Central memory CD8-positive, alpha-beta T cell (primary cell): ENCODE measurements at places on chromosomes 2 and 18.
A peak's percentile ranks its signal among the peaks of the same experiment; 100 is the strongest.

- H3K36me3 ChIP-seq: no peaks in the 10 kb centered on the region
- H3K4me3 ChIP-seq: no peak overlapping the region
- no peaks in the 10 kb centered on the region for H3K27me3 ChIP-seq
- no peak overlapping the region for H3K27ac ChIP-seq
- no peak for DNase-seq
These were observed 608.1 kb upstream of the REG3G start for GRCh38 chr2:78417355-78417754.

DNA sequence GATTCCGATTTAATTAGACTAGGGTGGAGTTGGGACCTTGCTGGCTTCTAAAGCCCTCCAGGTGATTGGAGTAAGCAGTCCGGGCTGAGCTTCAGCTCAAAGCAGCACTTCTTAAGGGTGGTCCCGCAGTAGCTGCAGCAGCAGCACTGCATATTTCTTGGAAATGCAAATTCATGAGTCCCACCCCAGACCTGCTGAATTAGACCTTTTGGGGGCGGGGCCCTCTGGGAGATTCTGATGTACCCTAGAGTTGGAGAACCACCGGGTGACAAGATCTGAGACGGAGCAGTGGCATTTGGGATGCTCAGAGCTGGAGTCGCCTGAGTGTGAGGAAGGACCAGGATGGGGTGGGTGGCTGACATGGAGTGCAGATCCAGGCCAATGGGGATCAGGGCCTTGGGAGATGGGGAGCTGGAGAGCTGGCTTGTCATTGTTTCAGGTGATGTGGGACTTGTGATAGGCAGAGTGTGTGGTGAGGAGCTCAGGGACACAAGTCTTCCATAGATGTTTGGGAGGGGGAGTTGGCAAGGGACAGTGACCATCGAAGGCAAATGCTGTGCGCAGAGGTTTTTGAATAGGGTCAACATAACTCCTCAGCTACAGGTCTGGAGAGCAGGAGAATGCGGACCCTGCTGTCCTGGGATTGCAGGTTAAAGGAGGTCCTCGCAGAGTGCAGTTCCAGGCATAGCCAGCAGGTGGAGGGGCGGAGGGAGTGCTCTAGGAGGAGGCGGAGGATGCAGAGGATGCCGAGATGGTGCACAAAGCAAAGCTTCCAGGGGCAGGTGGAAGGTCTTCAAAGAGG lies 130.9 kb upstream of the RAB12 start:
- no peak overlapping the region for H3K27ac ChIP-seq
- peaks cover 6% of the 10 kb centered on the region for H3K4me1 ChIP-seq
- peaks cover 44% of the 10 kb centered on the region for H3K27me3 ChIP-seq
- H3K36me3 ChIP-seq: peaks cover 5% of the 10 kb centered on the region

- no peaks in the 10 kb centered on the region for H3K36me3 ChIP-seq
- no peak for DNase-seq
- no peak overlapping the region for H3K4me3 ChIP-seq
- H3K27ac ChIP-seq: no peak overlapping the region
- H3K4me1 ChIP-seq: no peaks in the 10 kb centered on the region
These were observed 62.5 kb downstream of the CERS6 start for GRCh38 chr2:168518555-168519066.

- peak overlapping the region; percentile 40 for H3K4me3 ChIP-seq
- H3K27me3 ChIP-seq: no peaks in the 10 kb centered on the region
- peak overlapping the region; percentile 96 for H3K27ac ChIP-seq
- H3K4me1 ChIP-seq: peaks cover 91% of the 10 kb centered on the region
- no peak for DNase-seq
These were observed 23.7 kb downstream of the B3GNT2 start for GRCh38 chr2:62219407-62220159.

DNA sequence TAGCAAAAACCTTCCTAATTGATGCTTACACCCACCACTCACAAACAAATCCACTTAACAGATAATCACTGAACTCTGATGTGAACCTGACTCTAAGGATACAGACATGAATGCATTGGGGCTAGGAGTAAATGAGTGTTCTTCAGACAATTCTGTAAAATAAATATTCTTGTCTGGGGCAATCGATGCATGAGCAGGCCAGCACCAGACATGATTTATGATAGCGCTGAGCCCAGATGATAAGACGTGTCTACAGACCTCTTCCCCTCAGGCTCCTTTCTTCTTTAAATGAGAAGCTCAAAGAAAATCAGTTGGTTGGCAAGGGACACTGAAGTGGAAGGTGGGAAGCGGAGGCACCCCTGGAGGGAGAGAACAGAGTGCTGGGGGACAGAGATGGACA lies 27.3 kb upstream of the BIN1 start:
- no peak for DNase-seq
- no peaks in the 10 kb centered on the region for H3K27me3 ChIP-seq
- no peaks in the 10 kb centered on the region for H3K4me1 ChIP-seq
- peaks cover 1% of the 10 kb centered on the region for H3K36me3 ChIP-seq
- no peak overlapping the region for H3K27ac ChIP-seq

GRCh38 chr2:206784559-206785353 lies 19.4 kb downstream of the FASTKD2 start:
- H3K4me3 ChIP-seq: no peak overlapping the region
- H3K27ac ChIP-seq: no peak overlapping the region
- DNase-seq: no peak
- no peaks in the 10 kb centered on the region for H3K27me3 ChIP-seq
- H3K36me3 ChIP-seq: peaks cover 58% of the 10 kb centered on the region
- peaks cover 21% of the 10 kb centered on the region for H3K4me1 ChIP-seq

DNA sequence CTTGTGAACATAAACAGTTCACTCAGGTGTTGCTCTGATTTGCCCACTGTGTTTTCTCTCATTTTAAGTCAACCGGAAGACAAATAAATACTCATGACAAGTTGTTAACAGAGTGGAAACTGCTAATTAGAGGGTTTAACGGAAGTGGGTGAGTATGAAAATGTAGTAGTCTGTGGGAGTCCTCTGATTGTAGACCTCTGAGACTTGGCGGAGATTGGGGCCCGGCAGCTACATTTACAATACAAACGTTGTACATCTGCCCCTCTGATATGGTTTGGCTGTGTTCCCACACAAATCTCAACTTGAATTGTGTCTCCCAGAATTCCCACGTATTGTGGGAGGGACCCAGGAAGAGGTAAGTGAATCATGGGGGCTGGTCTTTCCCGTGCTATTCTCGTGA lies 107.3 kb upstream of the FAM98A start:
- H3K27me3 ChIP-seq: no peaks in the 10 kb centered on the region
- H3K36me3 ChIP-seq: no peaks in the 10 kb centered on the region
- no peak for DNase-seq
- H3K4me3 ChIP-seq: no peak overlapping the region

GRCh38 chr18:12021596-12021995 lies 40.3 kb downstream of the IMPA2 start:
- DNase-seq: no peak
- peaks cover 2% of the 10 kb centered on the region for H3K36me3 ChIP-seq
- H3K4me3 ChIP-seq: no peak overlapping the region

DNA sequence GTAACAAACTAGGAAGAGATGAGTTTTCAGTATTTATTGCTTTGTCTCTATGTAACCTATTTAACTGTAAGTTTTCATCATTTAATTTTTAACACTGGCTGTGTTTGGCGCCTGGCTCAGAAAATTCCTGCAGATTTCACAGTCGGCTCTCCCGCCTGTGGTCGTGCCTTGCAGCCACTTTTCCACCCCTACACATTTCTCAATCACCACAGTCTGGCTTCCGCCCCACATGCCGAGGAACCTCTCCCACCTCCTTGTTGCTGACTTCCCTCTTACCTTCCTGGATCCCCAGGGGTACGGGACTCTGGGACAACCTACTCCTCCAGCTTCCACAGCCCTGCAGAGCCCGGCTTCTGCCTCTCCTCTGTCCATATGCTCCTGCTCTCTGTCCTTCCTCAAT lies 41.6 kb upstream of the MGAT4A start:
- H3K27ac ChIP-seq: peak overlapping the region; percentile 97
- DNase-seq: no peak
- H3K27me3 ChIP-seq: no peaks in the 10 kb centered on the region
- H3K36me3 ChIP-seq: peaks cover 20% of the 10 kb centered on the region

DNA sequence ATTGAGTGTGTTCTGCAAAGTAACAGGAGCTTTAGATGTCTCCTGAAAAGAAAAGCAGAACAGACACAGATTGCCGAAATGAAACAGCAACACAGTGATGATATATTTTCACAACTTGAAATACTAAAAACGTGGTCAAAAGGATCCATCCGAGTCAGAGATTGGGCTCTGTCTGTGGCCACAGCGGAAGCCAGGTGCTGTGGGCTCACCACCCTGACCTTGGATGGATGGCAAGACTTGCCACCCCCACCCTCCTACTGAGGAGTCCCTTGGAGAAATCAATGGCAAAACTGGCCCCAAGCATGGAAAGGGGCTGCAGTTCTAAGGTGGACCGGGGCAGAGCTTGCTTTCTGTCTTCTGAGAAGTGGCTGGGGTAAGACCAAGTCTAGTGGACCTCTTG lies 31.4 kb upstream of the ACKR3 start:
- peak overlapping the region; percentile 91 for H3K4me3 ChIP-seq
- peaks cover 83% of the 10 kb centered on the region for H3K4me1 ChIP-seq
- H3K27me3 ChIP-seq: no peaks in the 10 kb centered on the region
- H3K36me3 ChIP-seq: peaks cover 21% of the 10 kb centered on the region
- no peak for DNase-seq

GRCh38 chr2:39696101-39696553 lies 30.4 kb downstream of the TMEM178A start:
- no peaks in the 10 kb centered on the region for H3K36me3 ChIP-seq
- peaks cover 39% of the 10 kb centered on the region for H3K27me3 ChIP-seq
- no peak overlapping the region for H3K27ac ChIP-seq

DNA sequence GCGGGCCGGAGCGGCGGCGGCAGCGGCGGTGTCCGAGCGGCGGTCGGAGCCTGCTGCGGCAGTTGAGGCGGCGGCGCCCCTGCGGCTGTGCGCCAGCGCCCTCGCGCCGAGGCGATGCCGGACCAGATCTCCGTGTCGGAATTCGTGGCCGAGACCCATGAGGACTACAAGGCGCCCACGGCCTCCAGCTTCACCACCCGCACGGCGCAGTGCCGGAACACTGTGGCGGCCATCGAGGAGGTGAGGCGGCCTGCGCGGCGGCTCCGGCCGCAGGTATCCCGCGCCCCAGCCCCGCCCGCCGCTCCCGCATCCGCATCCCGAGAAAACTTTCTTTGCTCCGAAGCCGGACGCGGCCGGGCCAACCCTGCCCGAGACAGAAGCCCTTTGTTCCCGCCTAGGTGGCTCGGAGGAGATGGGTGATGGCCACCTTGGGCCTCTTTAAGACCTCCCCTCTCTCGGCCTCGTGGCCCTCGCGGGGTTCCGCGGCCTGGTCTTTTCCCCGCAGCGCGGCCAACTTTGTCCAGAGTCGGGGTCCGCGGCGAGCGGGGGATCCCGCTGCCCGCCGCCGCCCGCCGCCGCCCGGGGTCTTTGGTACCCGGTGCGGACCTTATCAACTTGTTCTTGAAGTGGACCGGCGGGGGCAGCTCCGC lies 504 bp downstream of the ASAP2 start:
- peaks cover 6% of the 10 kb centered on the region for H3K4me1 ChIP-seq
- H3K4me3 ChIP-seq: peak overlapping the region; percentile 32
- no peak for DNase-seq
- no peak overlapping the region for H3K27ac ChIP-seq

DNA sequence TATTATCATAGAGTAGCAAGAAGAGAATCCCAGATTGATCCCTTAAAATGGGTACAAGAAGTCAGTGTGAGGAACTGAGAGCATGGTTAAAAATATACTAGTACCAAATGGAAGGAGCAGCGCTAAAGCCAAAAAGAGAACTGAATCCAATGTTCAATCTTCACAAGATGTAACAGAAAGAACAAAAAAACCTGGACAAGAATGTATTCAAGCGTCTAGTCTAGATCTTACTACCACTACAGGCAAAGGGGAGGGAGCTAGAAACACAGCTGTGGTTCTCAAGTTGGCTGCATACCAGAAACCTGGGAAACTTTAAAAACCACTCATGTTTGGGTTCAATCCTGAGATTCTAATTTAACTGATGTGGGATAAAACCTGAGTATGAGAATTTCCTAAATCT lies 57.5 kb downstream of the PIAS2 start:
- H3K4me3 ChIP-seq: no peak overlapping the region
- peaks cover 32% of the 10 kb centered on the region for H3K4me1 ChIP-seq
- no peak overlapping the region for H3K27ac ChIP-seq
- peaks cover 13% of the 10 kb centered on the region for H3K36me3 ChIP-seq
- DNase-seq: no peak
- H3K27me3 ChIP-seq: no peaks in the 10 kb centered on the region

- no peaks in the 10 kb centered on the region for H3K36me3 ChIP-seq
- no peaks in the 10 kb centered on the region for H3K4me1 ChIP-seq
- H3K27ac ChIP-seq: no peak overlapping the region
- no peak for DNase-seq
- peaks cover 75% of the 10 kb centered on the region for H3K27me3 ChIP-seq
- H3K4me3 ChIP-seq: no peak overlapping the region
These were observed 38.1 kb downstream of the ATOH8 start for GRCh38 chr2:85791704-85792565.

DNA sequence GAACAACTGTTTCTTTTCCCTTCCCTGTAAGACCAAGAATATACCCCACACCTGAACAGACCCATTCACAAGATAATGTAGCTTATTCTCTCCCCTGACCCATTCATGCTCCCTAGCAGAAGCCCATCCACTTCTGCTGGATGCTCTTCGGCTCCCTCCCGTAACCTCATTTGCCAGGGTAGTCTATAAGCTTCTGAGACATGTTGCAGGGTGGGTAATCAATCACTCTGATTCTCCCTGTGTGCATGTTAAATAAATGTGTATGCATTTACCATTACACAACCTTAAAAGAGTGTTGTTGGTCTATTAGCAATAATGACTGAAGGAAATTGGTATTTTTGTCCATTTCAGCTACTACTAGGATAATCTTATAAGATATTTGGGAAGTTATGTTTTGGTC lies 1.3 kb downstream of the SLC19A3 start:
- H3K36me3 ChIP-seq: no peaks in the 10 kb centered on the region
- H3K4me3 ChIP-seq: no peak overlapping the region
- H3K27me3 ChIP-seq: peaks cover 19% of the 10 kb centered on the region
- no peak overlapping the region for H3K27ac ChIP-seq

DNA sequence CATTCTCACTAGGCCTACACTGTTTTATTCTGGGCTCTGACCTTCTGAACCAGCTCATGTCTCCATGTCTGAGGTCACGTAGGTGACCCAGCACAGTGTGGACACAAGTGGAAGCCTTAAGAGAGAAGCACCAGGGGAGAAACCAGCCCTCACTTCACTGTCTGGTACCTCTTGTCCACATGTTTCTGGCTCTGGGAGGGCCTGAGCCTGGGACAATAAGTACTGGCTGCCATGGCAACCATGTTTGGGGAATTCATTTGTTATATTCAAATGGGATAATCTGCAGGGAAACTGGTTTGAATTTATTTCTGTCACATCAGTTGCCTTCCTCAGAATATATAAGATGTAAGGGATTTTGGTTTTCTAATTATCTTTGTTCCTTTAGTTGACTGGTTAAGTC lies 23.3 kb downstream of the MYO3B start:
- H3K27ac ChIP-seq: no peak overlapping the region
- H3K4me3 ChIP-seq: no peak overlapping the region
- no peaks in the 10 kb centered on the region for H3K36me3 ChIP-seq
- H3K4me1 ChIP-seq: no peaks in the 10 kb centered on the region
- DNase-seq: no peak

- H3K36me3 ChIP-seq: no peaks in the 10 kb centered on the region
- no peaks in the 10 kb centered on the region for H3K27me3 ChIP-seq
- H3K4me1 ChIP-seq: no peaks in the 10 kb centered on the region
- DNase-seq: no peak
These were observed 236.2 kb downstream of the ETAA1 start for GRCh38 chr2:67633212-67633856.
